ENCODE measurements at places on chromosomes 3 and 15.

DNA sequence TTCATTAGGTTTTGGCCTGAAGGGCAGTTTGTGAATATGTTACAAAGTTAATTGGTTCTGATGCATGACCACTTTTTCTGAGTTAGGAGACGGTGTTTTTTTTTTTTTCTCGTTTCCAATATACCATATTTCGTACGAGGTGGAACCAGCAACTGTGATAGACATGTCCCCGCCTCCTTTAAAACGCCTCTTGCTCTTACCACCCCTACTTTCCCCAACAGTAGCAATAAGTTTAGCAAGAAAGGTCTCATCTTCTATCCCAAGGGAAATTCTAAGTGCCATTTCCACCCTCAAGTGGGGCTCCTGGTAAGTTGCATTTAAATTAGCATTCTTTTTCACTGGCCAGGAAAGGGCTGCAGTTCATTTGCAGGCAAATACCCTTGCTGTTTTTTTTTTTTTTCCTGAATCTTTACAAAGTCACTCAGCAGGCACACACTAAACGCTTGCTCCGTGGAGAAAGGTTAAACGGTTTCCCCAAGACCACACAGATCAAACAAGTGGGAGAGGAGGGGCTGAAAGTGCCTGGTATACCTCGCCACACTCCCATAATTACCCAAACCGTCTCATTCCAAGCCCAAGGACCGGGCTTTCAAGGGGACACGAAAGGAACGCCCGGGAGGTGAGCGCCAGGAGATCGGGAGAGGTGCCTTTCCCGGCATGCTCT, 39.5 kb upstream of the MGA start:
- DNase-seq: no peak

DNA sequence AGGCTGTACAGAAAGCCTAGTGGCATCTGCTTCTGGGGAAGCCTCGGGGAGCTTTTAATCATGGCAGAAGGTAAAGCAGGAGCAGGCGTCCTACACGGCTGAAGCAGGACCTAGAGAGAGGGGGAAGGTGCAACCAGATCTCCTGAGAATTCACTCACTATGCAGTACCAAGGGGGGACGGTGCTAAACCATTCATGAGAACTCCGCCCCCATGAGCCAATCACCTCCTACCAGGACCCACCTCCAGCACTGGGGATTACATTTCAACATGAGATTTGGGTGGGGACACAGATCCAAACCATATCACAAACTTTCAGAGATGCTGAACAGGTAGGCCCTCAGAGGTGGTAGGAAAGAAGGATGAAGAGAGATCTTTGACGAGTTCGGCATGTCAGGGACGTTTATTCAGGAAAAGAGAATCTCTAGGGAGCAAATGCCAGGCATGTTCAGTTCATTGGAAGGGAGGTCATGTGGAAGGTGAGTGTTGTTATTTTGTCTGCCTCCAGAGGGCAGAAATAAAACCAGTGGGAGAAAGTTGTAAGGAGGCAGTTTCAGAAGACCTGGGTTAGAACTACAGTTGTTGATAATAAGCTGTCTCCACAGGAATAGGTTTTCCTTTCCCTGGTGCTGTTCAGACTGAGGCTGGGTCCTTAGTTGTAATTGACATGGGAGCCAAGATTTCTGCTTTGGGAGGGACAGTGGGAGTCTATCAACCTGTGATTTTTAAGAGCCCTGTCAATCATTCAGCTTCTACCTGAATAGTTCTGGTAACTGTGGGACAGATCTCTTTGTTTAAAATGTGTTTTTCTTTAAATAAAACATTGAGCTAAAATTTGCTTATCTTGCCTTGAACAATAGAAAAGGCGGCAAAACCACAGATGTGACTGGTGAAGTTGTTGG, 4.3 kb upstream of the FNDC3B start:
- peak; percentile 33 for DNase-seq

GRCh38 chr3:100665230-100665629, 44.1 kb upstream of the TFG start:
- DNase-seq: no peak

- DNase-seq: no peak
Measured at GRCh38 chr3:115186351-115187148, 39.5 kb upstream of the ZBTB20 start.

DNA sequence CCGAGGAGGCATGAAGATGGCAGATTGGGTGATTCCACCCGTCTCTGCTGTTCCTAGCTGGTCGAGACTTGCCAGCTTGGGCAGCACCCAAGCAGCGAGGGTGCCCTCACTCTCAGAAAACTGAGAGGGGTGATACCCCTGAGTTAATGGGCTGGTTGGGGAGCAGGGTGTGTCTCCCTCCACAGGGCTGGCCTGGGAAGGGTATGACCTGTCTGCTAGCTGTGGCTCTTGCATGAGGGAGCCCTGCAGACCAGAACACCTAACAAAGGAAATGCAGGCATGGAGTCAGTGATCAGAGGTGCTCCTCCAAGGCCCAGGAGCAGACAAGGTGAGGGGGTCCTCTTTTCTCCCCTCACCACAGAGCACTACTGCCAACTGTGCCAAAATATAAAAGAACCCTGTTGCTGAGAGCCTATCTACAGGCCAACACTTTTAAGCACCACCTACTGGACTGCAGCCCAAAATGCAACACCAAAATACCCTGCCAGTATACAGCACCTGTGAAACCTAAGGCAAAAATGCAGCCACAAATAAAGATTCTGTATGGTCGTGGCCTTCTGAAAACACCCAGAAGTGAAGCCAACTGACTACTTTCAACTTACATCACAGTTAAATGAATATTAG, 35.8 kb upstream of the PPM1L start:
- no peak for DNase-seq

- peak; percentile 4 for DNase-seq
Measured at GRCh38 chr3:173529062-173529711, 131.6 kb downstream of the NLGN1 start.

DNA sequence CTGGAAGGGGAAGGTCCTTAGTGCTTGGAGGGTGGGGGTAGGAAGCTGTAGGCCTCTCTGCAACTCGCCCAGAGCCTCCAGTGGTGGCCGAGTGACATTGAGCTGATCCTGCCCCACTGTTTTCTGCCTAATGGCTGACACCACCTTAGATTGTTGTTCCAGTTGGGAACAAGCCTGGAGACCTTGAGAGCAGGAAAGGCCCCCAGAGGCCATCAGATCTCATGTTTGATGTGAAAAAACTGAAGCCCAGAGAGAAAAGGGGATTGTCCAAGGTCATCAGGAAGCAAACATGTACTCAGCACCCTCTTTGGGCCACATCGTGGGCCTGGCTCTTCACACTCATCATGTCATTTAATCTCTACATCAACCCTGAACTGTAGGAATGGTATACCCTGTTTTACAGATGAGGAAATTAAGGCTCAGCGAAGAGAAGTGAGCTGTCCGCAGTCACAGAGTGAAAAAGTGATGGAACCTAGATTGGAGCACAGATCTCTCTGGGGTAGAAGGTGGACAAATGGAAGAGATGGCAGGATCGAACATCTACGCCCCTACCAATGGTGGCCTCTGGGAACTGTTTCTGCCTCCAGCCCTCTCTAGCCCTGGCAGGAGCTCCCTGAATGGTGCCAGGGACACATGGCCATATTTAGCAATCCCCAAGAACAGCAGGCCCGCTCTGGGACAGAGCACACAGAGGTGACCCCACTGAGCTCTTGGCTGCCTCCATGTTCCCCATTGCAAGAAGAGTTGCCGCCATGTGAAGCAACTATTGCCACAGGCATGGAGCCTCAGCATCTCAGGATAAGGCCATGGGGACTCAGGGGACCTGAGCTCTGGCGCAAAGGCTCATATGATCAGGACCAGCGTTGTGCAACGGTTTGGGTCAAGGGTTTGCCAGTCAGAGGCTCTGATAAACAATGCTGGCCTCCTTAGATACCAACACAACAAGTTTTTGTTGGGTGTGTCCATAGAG, 31.6 kb upstream of the TSEN2 start:
- no peak for DNase-seq

Data from IMR-90 (cell line).